Stromal cell of bone marrow (primary cell): ENCODE measurements at places on chromosomes 16 and 17.

DNA sequence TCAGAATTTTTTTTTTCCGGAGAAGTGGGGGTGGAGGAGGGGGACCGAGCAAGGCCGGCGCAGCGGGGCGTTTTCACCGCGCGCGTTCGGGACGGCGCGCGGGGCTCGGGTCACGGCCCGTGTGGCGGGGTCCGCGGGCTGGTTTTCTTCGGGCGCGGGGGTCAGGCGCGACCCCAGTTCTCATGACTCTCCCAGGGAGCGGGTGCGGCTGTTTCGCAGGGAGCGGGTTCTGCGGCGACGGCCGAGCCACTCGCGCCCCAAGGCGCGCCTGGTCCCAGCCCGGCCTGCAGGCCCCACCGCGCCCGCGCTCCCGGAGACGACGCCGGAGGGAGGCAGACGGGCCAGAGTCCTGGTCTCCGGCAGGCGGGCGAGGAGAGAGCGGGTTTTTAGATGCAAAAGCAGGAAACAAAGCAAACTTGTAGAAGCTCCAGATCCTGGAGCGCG lies 1.0 kb downstream of the BAHCC1 start:
- no peak for DNase-seq

DNA sequence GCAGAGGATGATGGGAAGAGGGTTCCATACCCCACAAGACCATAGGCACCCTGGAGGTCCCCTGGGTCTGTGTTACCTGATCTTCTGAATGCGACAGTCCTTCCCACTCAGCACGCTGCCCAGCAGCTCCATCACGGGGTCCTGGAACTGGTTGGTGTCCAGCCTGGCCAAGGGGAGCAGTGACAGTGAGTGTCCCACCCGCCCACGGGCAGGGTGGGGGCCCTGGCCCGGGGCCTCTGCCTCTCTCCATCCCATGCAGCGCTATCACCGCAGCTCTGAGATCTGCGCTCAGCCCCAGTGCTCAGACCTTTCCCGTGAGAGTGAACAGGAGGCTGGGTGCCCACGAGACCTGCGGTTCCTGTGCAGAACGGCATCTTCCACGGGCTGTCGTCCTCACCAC lies 15.6 kb downstream of the NLRC3 start:
- DNase-seq = no peak

DNA sequence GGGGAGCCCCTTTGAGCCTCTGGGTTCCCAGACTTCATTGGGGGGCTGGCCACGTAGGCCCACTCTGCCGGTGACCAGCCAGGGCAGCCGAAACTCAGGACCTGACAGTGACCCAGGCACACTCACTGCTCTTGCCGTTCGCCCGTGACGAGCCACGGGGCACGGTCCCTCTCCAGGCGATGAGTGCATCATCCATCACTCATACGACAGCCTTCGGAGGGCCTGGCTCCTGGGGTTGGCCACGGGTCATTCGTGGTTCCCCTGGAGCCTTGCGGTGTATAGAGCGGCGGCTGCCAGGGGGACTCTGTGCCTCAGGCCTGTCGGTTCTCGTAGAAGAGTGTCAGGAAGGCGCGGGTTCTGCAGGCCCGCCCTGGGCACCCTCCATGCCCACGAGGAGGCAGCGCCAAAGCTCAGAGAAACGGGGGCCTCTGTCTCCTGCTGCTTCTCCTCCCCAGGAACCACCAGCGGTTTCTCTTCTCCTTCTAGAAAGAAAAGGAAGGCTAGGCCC lies 11.2 kb upstream of the NUDT16L1 start:
- DNase-seq = no peak

DNA sequence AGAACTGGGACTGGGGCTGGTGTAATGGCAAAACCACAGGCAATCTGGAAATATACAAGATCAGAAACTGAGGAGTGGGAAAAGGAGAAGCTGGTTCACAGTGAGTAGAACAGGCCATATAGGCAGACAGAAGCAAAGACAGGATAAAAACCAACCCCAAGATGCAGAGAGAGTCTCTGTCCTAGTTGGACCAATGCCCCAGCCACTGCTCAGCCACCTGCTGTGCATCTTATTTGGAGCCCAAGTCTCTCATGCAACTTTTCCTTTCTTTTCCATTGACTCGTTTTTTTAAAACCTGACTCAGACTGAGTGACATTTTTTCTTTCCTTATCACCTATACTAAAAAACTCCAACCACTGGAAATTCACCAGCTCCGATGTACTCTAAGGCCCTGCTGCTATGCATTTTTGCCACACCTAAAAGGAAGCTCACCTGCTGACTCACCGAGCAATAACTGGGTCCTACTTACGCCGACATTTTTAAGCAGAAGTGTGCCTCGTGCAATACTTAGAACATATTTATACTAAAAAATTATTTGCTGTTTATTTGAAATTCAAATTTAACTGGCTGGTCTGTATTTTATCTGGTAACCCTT lies 100.8 kb upstream of the XYLT1 start:
- no peak for DNase-seq

DNA sequence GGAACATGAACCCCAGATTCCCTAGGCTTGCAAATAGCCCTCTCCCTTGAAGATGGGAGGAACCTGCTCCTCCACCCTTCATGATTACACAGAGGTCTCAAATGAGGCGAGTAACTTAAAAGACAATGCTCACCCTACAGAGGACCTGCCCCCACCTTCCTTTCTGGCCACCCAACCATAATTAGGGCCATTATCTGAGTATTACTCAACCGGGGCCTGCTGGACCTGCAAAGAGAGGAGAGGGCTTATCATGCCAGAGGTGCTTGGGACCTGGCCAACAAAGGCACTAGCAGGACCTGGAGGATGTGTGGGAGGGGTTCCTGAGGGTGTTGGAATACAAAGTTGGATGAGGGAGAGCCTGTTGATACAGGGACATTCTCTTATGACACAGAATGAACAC lies 42.4 kb downstream of the RNF157 start:
- no peak for DNase-seq

DNA sequence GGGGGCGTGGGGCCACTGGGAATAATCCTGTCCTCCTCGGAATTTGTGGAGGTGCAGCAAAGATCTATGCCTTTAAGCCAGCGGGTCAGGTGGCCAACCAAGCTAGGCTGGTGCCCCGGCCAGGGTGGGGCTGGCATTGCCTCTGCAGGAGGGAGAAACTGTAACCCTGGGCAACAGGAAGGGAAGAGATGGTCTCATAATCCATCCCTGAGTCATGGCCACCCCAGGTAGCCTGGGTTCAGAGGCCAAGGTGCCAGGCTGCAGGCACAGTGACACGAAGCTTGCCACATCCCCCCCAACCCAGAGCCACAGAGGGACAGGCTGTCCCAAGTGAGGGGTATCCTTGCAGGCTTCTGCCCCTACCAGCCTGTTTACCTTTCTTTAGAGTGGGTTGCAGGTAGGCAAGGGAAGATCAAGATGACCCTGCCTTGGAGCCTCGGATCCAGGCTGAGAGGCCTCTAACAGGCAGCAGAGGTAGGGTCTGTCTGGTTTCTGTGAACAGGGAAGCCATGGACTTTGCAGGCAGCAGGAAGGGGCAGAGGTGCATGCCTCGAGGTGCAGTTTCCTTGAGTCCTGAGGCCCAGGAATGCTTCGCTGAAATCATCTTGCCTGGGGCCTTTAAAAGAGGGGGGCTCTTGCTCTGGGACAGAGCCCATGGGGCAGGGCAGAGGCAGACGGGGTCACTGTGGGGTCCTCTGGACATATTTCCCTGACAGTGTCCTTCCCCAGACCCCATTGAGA lies 4.0 kb downstream of the LASP1 start:
- DNase-seq = no peak

- DNase-seq = no peak
Observed at GRCh38 chr17:4772235-4772613, 538 bp downstream of the TM4SF5 start.

GRCh38 chr17:2954898-2955445 lies 108.4 kb downstream of the OR1D5 start:
- peak; percentile 82 for DNase-seq

DNA sequence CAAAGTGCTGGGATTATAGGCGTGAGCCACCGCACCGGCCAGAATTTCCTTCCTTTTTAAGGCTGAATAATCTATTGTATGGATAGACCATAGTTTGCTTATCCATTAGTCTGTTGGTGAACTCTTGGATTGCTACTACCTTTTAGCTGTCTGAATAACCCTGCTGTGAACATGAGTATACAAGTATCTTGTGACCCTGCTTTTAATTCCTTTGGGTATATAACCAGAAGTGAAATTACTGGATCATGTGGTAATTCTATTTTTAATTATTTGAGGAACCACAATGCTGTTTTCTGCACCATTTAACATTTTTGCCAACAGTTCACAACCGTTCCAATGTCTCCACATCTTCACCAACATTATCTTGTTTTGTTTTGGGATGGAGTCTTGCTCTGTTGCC lies 4.6 kb upstream of the OTOA start:
- DNase-seq = no peak

- DNase-seq = no peak
Observed at GRCh38 chr17:33390479-33391176, 97.5 kb upstream of the ASIC2 start.

DNA sequence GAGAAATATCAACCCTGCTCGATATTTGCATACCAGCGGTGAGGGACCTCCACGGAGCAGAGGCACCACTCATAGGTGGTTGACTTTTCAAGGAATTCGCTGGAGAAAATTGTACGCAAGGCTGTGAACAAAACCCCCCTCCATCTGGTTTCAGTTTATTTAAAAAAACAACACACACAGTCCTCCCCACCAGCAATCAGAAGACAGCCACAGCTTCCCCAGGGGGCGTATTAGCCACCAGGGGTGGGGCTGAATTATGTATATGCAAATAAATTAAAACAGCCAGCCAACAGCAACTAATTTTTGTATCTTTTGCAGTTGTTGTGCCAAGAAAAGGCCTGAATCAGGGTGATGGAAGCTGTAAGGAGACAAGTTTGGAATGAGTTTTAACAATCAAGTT lies 5.9 kb upstream of the HSD11B2 start:
- no peak for DNase-seq

GRCh38 chr17:7486181-7486580 lies 2.0 kb downstream of the POLR2A start:
- DNase-seq = no peak

GRCh38 chr17:8387914-8388651 lies 5.1 kb upstream of the RPL26 start:
- DNase-seq = no peak

- no peak for DNase-seq
Observed at GRCh38 chr17:69819316-69820087, 255.5 kb upstream of the KCNJ16 start.

- DNase-seq = no peak
Observed at GRCh38 chr17:29119265-29119664, 60.9 kb downstream of the MYO18A start.

GRCh38 chr16:81164958-81165357 lies 68.8 kb upstream of the GCSH start:
- DNase-seq = no peak

- DNase-seq = no peak
Observed at GRCh38 chr16:88290850-88291830, 91.6 kb upstream of the ZNF469 start.

GRCh38 chr17:81037026-81037797 lies 2.3 kb downstream of the BAIAP2 start:
- no peak for DNase-seq

- DNase-seq = no peak
Observed at GRCh38 chr16:66538910-66539309, 11.0 kb downstream of the TK2 start.

DNA sequence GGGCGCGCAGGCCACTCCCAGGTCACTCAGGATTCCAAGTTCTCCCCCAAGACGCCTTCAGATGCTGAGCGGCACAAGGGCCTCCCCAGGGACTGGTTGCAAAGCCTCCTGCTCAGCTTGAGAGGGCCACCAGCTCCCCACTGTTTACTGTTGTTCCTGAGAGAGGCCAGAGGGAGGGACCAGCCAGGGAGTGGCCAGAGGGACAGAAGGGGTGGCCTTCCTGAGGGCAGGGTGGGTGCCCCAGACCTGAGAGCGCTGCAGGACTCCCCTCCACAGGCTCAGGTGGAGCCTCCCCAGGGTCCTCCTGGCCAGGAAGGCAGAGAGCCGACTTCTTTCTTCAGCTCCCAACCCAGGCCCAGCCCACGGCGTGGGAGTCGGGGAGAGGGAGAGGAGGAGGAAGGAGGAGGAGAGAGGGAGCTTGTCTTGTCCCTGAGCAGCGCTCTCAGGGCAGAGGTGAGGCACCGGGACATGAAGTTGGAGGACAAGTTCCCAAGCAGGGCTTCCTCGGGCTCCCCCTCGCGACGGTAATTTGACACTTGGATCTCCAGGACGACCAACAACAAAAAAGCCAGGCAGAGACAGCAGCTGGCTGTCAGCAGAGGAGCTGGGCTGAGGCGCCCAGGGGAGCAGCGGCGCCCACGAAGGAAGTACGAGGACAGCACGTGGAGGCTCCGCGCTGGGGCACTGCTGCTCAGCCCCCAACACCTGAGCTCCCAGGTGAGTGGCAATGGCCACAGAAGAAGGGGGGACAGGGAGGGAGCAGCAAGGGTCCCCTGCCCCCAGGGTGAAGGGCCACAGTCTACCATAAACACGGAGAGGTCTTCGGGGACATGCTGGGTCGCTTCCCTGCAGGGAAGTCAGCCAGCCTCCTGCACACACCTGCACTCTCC lies 497 bp downstream of the SMIM5 start:
- DNase-seq = peak; percentile 86

DNA sequence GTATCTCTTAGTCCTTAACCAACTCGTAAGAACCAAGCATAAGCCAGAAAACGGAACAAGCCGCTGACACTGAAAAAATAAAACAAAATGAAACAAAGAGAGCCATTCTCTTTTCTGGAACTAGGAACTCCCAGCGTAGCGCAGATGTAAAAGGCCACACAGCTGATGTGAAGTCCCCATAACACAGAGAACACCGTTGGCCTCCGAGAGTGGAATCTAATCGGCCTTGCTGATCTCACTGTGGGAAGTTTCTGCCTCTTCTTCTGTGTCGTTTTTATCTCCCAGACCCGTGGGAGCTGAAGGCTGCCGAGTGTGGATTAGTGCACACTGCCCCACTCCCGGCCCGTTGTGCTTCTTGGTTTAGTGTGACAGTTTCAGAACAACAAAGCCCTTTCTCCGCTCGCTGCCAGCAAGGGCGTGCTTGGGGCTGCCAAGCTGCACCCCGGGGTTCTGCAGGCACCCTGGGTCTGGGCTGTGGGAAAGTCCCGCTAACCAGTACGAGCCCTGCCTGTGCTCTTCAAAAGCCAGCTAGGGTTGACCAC lies 21.7 kb downstream of the TTYH2 start:
- no peak for DNase-seq

DNA sequence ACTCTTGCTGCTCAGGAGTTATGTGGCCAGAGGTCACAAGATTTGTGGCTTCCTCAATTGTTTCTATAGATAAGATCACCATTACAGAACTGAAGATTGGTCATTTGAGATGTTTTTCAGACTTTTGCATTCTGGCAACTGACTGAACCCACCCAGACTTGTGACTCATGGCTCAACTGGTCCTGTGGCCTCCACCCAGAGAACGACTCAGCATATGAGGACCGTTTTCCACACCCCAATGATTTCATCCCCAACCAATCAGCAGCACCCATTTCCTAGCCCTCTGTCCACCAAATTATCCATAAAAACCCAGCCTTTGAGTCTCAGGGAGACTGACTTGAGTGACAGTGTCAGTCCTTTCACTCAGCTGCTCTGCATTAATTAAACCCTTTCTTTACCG lies 143.2 kb upstream of the ASIC2 start:
- peak; percentile 42 for DNase-seq

GRCh38 chr17:6488008-6488539 lies 43.8 kb downstream of the PIMREG start:
- no peak for DNase-seq

- no peak for DNase-seq
Observed at GRCh38 chr17:3308603-3309002, 10.4 kb upstream of the OR3A1 start.

GRCh38 chr17:68029512-68030215 lies 5.9 kb upstream of the KPNA2 start:
- no peak for DNase-seq
